ENCODE measurements at places on chromosomes 2 and 18.

- no peak for DNase-seq
Observed at GRCh38 chr2:74746480-74746879, 87.4 kb upstream of the HK2 start.

DNA sequence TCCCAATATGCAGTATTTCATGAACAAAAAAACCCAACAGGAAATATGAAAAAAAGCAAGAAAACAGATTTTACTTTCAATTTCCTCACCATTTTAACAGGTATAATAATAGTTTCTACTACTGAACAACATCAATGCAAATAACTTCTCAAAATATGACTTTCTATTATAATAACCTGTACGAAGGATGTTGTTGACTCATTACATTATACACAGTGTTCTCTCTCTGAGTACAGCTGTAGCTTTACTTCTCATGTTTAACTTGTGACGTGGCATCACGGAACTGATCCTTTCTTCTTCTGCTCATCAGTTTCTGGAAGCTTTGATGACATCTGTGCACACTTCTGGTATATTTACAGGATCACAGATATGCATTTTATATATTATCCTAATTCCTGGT lies 40.0 kb downstream of the FAM228A start:
- DNase-seq, result no peak

GRCh38 chr18:7497081-7497480 lies 70.0 kb upstream of the PTPRM start:
- no peak for DNase-seq

- no peak for DNase-seq
Observed at GRCh38 chr2:11250400-11251196, 93.8 kb downstream of the ROCK2 start.

- no peak for DNase-seq
Observed at GRCh38 chr2:10187661-10188060, 65.1 kb downstream of the RRM2 start.

DNA sequence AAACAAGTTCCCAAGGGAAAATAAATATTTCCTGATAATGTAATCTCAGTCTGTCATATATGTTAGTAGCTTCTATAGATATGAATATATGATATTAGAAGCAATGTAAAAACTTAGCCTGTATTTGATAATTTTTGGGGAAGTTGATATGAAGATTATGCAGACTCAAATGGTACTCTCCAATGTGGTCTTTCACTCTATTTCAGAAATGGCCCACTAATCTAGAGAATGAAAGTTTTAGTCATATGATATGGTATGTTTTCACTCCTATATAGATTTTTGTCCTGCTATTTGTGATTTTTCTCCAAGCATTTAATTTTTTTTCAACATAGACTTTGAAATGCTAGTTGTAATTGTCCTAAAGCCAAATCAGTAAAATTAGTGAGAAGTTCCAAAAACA lies 236.7 kb upstream of the BOD1L2 start:
- no peak for DNase-seq

GRCh38 chr18:66105016-66105415 lies 354.2 kb downstream of the CDH7 start:
- DNase-seq, result no peak

- DNase-seq, result peak; percentile 83
Observed at GRCh38 chr2:170815746-170816503, 762 bp upstream of the GAD1 start.

DNA sequence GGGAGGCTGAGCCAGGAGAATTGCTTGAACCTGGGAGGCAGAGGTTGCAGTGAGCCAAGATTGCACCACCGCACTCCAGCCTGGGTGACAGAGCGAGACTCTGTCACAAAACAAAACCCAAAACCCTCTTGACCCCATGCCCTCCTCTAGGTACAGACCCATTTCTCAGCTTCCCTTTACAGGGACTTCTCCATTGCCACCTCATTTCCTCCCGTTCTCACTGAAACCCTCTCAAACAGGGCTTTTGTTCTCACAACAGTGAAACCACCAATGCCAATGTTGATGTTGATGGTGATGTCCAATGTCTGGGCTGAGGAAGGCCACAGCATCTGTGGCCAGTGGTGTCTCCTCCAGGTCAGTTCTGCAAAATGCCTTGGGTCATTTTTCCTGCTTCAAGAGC lies 69.0 kb upstream of the ZCCHC2 start:
- no peak for DNase-seq

DNA sequence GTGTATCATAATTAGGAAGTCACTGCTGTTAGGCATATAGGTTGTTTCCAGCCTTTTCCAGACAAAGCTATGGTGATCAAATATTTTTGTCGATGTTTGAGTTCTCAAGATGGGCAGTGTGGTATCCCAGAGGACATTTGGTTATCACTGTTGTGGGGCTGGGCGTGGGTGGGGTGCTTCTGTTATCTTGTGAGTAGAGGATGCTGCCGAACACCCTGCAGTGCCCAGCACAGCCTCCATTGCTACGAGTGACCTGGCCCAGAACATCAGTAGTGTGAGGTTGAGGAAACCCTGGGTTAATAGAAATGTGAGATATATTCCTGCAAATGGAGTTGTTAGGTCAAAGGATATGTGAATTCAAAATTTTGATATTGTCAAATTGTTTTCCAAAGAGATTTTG lies 33.2 kb downstream of the ZNF236 start:
- DNase-seq, result no peak

GRCh38 chr2:240872317-240873097 lies 3.9 kb downstream of the AGXT start:
- no peak for DNase-seq

GRCh38 chr2:96325041-96325883 lies at the start of gene ITPRIPL1:
TSS of gene ITPRIPL1 (plus strand) at chr2:96325317. CDS start at chr2:96325840, 523 bp downstream.
- no peak for DNase-seq

DNA sequence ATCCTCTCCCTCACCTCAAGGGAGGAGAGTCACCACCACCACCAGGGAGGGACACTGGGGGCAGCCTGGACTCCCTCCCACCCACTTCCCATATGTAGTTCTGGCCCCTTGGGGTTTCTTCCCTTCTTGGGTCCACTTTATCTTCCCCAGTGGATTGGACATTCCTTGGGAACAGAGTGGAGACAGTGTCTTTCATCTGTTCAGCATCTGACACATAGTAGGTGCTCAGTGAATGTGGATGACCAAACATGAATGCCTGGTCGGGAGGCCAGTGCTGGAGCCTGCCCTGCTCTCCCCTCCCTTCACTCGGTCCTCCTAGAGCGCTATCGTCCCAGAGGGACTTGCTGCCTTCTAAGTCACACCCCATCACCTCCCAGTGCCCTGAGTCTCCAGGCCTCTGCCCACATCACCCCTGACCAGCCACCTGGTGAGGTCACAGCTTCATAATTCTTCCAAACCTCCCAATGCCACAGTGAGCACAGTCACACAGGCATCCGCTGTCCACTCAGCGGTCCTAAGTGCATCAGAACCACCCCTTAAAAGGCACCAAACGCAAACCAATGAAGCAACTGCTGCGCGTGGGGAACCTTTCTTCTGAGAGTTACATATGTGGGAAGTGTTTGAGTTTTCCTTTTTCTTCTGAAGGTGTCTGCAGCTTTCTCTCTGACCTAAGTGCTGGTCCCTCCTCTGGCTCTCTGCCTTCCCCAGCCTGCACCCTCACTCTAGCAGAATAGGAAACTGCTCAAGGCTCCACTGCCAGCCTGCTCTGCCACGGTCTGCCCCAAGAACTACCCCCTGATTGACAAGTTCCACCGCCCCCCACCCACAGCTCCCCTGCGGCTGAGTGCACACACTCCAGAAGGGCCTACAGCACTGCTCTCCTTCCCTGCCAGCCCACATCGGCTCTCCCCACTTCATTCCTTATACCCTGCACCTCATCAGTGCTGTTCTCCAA lies 7.2 kb upstream of the SFXN5 start:
- no peak for DNase-seq

DNA sequence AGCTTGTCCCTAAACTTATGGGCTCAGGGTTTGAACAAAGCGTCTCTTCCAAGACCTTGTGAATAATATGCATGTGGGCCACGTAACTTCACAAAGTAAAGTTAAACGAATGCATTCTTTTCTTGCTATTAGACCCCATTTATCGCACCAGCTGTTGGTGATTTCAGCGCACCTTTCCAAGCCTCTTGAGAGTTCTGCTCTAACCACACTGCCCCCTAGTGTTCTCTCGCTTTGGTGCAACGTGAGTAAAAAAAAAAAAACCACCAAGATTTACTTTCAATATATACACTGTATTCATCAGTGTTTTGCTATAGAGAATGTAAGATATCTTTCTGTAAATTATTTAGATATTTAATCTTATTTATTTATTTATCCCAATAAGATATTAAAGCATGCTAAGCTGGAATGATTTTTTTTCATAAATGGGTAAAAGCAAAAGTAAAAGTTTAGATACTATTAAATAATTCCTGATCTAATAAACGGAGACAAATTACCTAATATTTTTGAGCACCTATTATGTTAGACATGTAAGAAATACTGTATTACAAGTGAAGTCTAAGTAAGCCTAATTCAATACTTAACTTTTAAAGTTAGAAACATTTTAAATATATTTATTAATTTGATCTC lies 459.5 kb downstream of the DLGAP1 start:
- DNase-seq, result peak; percentile 53

GRCh38 chr2:48572816-48573215 lies 42.9 kb downstream of the STON1 start:
- DNase-seq, result no peak
